ENCODE measurements at places on chromosomes 2 and 18.

- DNase-seq: no peak
Measured at GRCh38 chr2:164771897-164772296, 69.7 kb downstream of the COBLL1 start.

DNA sequence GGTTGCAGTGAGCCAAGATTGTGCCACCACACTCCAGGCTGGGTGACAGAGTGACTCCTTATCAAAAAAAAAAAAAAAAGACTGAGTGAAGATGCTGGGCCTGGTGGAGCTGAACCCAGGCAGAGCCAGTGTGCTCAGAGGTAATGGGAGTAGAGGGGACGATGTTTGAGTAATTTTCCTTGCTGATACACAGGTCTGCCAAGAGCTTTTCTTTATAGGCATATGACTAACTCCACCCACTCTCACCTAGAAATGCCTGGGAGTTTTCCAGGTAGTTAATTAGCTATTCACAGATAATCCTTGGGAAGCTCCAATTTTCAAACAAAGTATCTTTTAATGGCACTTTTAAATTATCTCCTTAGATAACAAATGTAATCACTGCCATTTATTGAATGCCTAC lies 33.4 kb upstream of the ACSL3 start:
- no peak for DNase-seq

- no peak for DNase-seq
Measured at GRCh38 chr18:21901423-21901945, 160.9 kb downstream of the MIB1 start.

DNA sequence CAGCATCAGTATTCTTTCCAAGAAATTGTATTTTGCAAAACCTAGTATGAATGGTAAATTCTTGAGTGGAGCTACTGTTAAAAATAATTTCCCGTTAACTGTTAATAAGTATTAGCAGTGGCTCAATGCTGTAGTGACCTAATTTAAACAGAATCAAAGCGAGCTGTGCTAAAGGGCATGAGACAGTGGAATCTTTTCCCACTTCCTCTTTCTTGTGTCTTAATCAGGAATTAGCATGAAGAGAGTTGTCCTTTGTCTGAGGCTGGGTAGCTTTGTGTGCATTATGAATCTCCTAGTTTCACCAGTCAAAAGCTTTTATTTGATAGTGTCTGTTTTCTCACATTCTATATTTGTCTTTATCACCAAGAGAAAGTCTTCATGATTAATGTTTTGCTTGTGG lies 298.8 kb upstream of the GCFC2 start:
- DNase-seq: no peak

GRCh38 chr2:209976698-209977385 lies 25.6 kb upstream of the RPE start:
- no peak for DNase-seq

- no peak for DNase-seq
Measured at GRCh38 chr2:170685591-170685990, 29.5 kb upstream of the SP5 start.

DNA sequence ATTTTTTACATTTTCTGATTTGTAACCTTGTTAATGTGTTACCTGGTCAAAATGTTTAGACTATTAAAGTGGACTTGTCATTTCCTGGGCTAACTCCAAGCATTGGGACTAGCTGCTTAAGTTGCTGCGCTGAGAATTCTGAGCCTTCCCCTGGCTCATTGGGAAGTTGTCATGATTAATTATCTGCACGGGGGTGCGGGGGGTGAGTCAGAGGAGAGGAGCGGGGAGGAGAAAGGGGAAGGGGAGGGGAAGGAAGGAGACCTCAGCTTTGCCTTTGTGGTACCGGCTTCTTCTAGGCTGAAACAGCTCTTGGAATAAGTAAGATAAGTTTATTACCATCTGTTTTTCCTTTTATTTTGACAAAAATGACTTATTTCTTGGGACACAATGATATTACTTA lies 52.9 kb upstream of the APCDD1 start:
- DNase-seq: peak; percentile 53

GRCh38 chr2:46032996-46033395 lies 264.2 kb upstream of the EPAS1 start:
- no peak for DNase-seq

Data from kidney glomerular epithelial cell (primary cell).